SK-MEL-5 (cell line): ENCODE measurements at places on chromosomes 6 and 20. TPM values are rescaled to one million over a fixed set of nuclear protein-coding genes. Genes with fewer than 3 reads are reported as not detected.

The ABCC10 gene
- 16.6 and 17.1 TPM in 2 replicates for total RNA-seq

The GABRR1 gene
- total RNA-seq = not detected in 2 replicates

The LIME1 gene
- total RNA-seq = 2.1 and 3.3 TPM in 2 replicates

The SYCP2L gene
- total RNA-seq = 5.6 and 6.2 TPM in 2 replicates

The CYP21A2 gene
- total RNA-seq = not detected in 2 replicates

The HLA-DRB5 gene
- 0.29 and 0.58 TPM in 2 replicates for total RNA-seq

The PREX1 gene
- total RNA-seq = 10.0 and 11.0 TPM in 2 replicates

The NHLRC1 gene
- 4.4 and 5.0 TPM in 2 replicates for total RNA-seq

The HTR1B gene
- not detected in 2 replicates for total RNA-seq

The CLPSL2 gene
- not detected in 2 replicates for total RNA-seq

The LINC00237 gene
- total RNA-seq = not detected in 2 replicates

The TRIM31 gene
- total RNA-seq = not detected in 2 replicates

The SLC18B1 gene
- 47.2 and 54.8 TPM in 2 replicates for total RNA-seq

The IL17F gene
- total RNA-seq = not detected in 2 replicates

The CTAGE9 gene
- not detected in 2 replicates for total RNA-seq

The ZSCAN16 gene
- 1.7 and 2.1 TPM in 2 replicates for total RNA-seq

The LY6G6C gene
- total RNA-seq = not detected in 2 replicates

The TMC2 gene
- total RNA-seq = not detected in 2 replicates

The MEI4 gene
- total RNA-seq = 0.08 TPM in 1 of 2 replicates, not detected in the other

The RAD21L1 gene
- 0.11 TPM in 1 of 2 replicates, not detected in the other for total RNA-seq

The SLC24A3 gene
- not detected in 2 replicates for total RNA-seq

The SPAG4 gene
- 1.8 and 2.7 TPM in 2 replicates for total RNA-seq

The PROCR gene
- total RNA-seq = 41.0 and 45.2 TPM in 2 replicates

The FAM217A gene
- total RNA-seq = not detected in 2 replicates

The CDSN gene
- not detected in 2 replicates for total RNA-seq

The SLC52A3 gene
- 0.03 and 0.11 TPM in 2 replicates for total RNA-seq

The MOG gene
- total RNA-seq = not detected in 2 replicates

The CCDC170 gene
- total RNA-seq = not detected in 2 replicates

The SPATA2 gene
- total RNA-seq = 3.3 and 4.6 TPM in 2 replicates

The DEFB132 gene
- not detected in 2 replicates for total RNA-seq

The HLA-DQB2 gene
- not detected in 2 replicates for total RNA-seq

The PAX1 gene
- not detected in 2 replicates for total RNA-seq

The ARMH2 gene
- total RNA-seq = not detected in 2 replicates

The L3MBTL3 gene
- 4.9 and 6.8 TPM in 2 replicates for total RNA-seq

The RHAG gene
- not detected in 2 replicates for total RNA-seq

The GUCA1A gene
- not detected in 2 replicates for total RNA-seq

The ADA gene
- total RNA-seq = 12.4 and 13.2 TPM in 2 replicates

The VNN1 gene
- not detected in 2 replicates for total RNA-seq
